ENCODE measurements at places on chromosomes 12 and 14.

DNA sequence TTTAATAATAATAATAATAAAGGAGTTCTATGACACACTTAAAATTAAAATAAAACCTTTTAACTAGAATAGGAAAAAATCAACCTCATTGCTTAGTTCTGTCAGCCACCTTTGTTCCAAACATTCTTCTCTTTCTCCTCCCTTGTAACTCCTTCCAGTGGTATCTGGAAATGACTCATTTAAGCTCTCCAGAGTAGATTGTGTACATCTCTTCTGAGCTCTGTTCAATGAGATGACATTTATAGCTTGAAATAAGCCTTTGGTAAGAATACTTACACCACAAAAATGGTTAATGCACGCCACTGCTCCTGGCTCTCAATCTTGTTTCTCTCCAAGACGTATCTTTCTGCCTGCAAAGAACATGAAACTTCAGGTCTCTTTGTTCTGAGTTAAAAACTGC is 70.3 kb downstream of the STAB2 start:
- DNase-seq, result no peak

GRCh38 chr12:24937553-24938244 is 11.2 kb downstream of the BCAT1 start:
- DNase-seq, result no peak

DNA sequence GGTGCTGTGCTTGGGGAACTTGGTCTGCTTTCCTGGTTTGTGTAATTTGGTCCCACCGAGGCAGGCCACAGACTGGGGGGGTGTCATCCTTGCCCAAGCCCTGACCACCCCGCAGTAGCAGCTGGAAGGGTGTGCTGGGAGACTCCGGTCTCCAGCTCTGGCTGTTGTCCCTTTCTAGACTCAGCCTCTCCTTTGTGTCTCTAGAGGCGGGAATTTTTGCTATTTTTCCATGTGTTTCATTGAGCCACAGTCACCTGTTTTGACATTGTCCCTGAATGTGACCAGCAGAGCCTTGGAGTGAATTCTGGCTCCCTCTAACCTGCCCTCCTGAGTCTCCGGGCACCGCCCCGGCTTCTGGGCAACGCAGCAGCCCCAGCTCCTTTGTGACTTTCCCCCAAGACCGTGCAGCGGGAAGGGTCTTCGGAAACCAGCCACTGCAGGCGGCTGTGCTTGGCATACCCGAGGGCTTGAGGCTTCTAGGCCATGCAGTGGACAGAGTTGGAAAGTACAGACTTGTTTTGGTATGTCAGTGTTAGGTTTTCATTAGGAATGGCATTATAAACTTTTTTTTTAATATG is 98.6 kb downstream of the TNFAIP2 start:
- no peak for DNase-seq

DNA sequence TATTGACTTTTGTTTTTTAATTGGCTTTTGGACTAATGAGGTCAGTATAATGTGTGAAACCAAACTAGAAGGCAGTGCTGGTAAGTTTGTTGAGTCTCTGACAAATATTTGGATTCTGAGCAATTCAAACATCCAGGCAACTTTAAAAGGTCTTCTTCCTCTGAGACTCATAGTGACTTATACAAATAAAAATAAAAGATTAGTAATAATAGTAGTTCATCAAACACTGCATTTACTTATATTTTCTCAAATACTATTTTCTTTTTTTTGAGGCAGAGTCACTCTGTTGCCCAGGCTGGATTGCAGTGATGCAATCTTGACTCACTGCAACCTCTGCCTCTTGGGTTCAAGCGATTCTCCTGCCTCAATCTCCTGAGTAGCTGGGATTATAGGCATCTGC is 337.9 kb downstream of the DAD1 start:
- DNase-seq, result no peak

DNA sequence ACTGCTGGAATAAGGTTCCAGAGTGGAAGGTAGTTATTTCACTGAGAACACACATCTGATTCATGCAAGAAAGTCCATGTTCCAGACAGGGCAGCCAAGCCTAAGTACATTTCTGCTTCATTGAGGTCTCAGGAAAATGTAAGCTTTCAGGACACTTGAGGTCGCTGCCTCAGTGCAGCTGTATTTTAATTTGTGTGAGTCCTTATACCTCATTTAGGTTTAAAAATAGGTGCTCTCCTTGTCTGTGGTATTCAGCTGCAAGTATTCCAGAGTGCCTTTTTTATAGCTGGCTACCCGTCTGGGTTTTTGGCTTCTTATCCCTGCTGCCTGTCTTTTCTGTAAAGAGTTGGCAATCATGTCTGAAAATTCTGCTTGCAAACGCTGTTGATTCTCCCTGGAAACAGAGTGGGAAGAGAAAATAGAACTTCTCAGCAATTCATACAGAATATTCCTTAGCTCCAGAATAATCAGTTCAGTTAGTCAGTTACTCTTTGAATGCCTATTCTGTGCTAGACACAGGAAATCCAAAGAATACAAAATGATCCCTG is 45.3 kb upstream of the PLBD1 start:
- no peak for DNase-seq

- peak; percentile 50 for DNase-seq
These were observed 6.0 kb downstream of the CLMN start for GRCh38 chr14:95313707-95314106.

DNA sequence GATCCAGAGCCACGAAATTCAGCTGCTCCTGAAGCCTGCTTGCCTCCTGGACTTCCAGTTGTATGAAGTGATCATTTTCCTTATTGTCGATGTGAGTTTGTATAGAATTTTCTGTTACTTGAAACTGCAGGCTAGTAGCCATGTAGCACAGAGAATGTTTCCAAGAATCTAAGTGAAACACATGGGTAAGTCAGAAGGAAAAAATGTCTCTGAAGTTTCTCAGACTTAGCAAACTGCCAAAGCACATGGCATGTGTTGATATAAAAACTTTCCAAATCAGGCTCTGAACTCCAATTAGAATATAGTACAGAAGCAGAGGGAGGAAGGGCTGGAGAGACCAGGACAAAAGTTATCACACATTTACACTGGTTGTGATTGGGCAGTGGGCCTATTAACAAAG is 9.8 kb upstream of the PCNX1 start:
- DNase-seq, result no peak

DNA sequence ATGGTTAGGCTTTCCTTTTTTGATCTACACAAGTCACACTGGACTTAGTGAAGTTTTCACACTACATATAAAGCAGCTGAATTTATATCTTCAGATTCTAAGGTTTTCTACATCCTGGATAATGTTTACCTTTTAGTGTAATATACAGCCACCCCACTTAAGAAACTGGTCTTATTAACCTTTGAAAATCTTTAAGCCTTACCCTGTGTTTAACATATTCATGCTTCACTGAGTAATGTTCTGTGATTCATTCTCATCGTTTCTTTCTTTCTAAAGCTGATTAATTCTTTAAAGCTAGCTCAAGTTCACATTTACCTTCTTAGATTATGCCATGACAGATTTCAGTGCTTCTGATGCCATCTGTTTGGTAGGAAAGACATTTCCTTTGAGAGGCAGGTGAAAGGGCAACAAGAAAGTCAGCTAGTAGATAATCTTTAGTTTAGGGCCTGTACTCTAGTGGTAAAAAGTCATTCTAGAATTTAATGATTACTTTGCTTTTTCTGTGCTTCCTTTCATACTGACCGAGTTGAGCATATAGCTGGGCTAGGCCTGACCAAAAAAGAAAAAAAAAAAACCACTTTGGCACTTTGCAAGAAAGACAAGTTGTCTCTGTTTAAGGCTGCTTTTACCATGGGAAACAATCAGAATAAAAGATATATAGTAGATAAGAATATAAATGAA is 690.9 kb upstream of the FBXO33 start:
- no peak for DNase-seq

DNA sequence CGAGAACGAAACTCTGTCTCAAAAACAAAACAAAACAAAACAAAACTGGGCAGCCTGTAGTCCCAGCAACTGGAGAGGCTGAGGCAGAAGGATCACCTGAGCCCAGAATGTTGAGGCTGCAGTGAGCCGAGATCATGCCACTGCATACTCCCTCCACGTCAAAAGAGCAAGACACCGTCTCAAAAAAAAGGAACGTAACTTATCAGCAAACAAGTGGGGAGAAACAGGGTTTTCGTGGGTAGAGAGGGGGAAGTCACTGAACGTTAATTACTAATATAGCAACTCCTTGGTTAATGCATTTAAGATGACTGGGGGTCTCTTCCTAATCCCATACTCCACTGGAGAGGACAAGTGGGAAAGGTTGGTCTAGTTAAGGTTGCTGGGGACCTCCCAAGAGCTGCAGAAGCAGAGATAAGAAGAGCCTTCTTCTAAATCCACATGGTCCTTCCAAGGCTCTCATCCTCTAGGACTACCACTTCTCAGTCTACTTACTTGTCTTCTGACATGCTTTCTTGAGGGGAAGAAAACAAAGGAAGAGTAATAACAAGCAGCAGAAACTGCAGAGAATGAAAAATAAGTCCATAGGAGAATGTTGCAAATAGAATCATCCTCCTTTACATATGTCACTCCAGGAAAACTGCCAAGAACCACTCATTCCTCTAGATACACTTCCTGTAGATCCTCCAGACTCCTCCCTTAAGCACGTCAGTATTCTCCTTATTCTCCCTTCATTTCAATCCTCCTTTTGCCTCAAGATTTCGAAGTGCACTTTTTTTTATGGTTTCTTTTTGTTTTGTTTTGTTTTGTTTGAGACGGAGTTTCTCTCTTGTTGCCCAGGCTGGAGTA is 5.8 kb downstream of the NUMB start:
- DNase-seq, result peak; percentile 73

GRCh38 chr14:94390372-94391086 is 2.1 kb upstream of the SERPINA1 start:
- DNase-seq, result no peak

GRCh38 chr14:76088771-76089571 is 62.8 kb upstream of the GPATCH2L start:
- no peak for DNase-seq

GRCh38 chr14:23828616-23829015 is 125.0 kb upstream of the DHRS4 start:
- no peak for DNase-seq

- DNase-seq, result no peak
These were observed 113.0 kb downstream of the UNC79 start for GRCh38 chr14:93543766-93544165.

- DNase-seq, result no peak
These were observed 6.9 kb downstream of the MLEC start for GRCh38 chr12:120693848-120694247.

DNA sequence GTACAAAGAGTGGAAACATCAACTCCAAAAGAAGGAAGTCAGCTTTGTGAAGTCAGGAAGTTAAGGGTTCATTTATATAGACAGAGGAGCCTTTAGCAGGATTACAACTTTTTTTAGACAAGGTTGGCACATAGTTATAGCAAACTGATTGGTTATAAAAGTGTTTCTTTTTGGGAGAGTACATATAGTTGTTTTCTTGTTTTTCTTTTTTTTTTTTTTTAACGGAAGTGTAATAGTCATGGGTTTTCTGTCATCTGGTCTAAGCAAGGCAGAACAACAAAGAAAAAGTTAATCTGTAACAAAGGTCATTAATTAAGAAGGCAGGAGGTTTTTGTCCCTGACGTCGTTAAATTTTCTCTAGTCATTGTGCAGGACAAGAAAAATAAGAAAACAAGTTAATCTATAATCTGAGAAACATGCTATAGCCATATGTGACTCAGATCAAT is 13.0 kb upstream of the MFAP5 start:
- DNase-seq, result no peak

DNA sequence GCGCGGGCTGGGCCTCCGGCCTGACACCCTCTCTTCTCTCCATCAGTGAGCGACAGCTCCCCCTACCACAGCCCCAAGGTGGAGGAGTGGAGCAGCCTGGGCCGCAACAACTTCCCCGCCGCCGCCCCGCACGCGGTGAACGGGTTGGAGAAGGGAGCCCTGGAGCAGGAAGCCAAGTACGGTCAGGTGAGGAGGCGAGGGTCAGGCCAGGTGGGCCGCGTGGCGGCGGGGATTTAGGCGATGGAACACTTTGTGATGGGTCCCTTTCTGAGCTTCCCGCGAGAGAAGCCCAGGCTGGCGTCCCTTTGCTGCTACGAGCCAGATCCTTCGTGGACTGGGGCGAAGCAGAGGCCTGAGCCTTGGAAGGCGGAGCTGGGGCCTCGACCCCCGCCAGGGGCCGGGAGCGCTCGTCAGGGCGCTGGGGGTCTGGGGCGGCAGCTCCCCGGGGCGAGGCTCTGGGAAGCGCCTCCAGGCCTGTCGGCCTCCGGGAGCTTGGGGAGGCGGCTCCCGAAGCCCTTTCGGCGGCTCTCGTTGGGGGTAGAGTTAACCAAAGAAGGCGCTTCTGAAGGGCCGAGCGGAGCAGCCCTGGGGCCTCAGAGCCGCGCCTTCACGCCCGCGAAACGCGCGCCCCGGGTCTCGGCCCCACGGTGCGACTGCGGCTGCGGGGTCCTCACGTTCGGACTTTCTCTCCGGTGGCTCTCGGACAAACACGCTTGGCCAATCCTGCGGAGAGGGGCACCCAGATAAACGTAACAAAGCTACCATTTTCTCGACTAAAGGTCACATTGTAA is 5.0 kb downstream of the PAX9 start:
- DNase-seq, result no peak

DNA sequence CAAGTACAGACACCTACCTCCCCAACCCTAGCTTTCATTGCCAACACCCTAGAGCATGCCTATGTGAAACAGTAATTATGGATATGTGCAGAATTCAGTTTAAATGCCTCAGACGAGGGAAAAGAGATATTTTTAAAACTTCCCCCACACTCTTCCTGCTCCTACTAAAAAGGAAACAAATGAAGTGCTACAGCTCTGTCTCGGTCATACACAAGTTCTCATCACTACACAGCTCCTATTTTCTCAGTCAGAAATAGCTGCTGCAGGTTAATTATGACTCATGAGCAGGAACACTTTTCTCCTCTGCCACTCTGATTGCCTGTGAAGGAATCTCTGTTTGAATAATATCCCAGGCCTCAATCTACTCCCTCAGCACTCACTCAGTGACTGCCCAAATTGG is 703.6 kb upstream of the FLRT2 start:
- DNase-seq, result no peak

GRCh38 chr14:49992901-49993339 is 100.0 kb downstream of the ARF6 start:
- DNase-seq, result no peak

GRCh38 chr12:115296613-115297198 is 612.7 kb upstream of the TBX3 start:
- DNase-seq, result no peak

- no peak for DNase-seq
These were observed 17.1 kb downstream of the FICD start for GRCh38 chr12:108531929-108532848.

- DNase-seq, result no peak
These were observed 1.6 kb downstream of the DPF3 start for GRCh38 chr14:72892103-72892878.

DNA sequence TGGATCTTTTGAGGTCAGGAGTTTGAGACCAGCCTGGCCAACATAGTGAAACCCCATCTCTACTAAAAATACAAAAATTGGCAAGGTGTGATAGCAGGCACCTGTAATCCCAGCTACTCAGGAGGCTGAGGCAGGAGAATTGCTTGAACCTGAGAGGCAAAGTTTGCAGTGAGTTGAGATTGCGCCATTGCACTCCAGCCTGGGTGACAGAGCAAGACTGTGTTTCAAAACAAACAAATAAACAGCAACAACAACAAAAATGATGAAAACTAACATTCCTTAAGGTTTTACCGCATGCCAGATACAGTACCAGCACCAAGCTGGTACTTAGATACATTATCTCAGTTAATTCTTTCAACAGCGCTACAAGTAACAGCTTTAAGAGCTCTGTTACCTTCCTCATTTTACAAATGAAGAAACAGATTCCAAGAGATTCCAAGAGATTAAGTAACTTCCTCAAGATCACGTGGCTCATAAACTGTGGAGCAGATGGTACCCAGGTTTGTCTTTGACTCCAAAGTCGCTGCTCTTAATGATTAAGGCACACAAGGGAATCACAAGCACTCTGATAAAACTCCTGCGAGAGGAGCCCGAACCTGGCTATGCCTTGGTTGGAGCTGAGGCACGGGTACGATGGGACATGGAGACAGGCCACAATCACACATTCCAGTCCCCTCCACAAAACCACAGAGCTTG is 17.7 kb upstream of the PLEK2 start:
- no peak for DNase-seq
